ENCODE measurements at places on chromosomes 6 and 20.

GRCh38 chr6:45012687-45013086 lies 315.4 kb upstream of the RUNX2 start:
- no peak for DNase-seq

- no peak for DNase-seq
Observed at GRCh38 chr6:96917098-96917497, 7.4 kb upstream of the KLHL32 start.

DNA sequence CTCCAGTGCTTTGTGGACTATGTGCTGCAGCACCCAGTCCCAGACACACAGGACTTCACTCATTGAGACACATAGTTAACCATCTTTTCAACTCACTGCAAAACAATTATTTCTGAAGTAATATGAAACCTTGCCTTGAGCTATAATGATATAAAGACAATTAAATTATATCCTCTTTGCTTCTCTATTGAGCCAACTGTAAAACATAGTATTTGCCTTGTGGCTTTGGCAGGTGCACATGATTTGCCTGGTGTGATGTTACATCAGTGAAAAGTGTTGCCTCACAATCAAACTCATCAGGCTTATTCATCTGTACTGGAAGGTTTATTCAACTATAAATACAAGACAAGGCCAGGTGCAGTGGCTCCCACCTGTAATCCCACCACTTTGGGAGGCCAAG lies 80.6 kb downstream of the NCOA7 start:
- no peak for DNase-seq

- no peak for DNase-seq
Observed at GRCh38 chr20:62695448-62696414, 12.9 kb upstream of the NTSR1 start.

GRCh38 chr6:44072452-44072958 lies 54.7 kb downstream of the MRPL14 start:
- DNase-seq = no peak

DNA sequence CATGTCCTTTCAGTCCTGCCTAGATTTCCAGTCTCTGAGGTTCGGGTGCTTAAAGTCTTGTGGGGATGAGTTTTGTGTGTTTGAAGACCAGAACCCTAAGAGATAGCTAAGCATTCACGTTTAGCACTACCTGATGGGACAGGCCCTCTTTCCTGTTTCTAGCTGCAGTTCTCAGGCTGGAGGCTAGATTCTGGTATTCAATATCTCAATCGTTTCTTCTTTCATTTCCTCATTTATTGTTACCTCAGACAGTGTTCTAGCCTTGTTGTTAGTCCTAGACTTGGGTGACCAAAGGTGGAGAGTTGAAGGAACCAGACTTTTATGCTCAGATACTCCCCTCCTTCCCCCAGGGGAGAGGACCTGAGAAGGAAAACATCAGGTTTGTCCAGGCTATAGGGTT lies 16.8 kb downstream of the CEP250 start:
- no peak for DNase-seq

GRCh38 chr6:104031346-104031745 lies 828.4 kb downstream of the HACE1 start:
- no peak for DNase-seq

GRCh38 chr20:48143435-48144081 lies 358.3 kb upstream of the SULF2 start:
- no peak for DNase-seq

GRCh38 chr20:24417485-24417884 lies 51.9 kb upstream of the SYNDIG1 start:
- DNase-seq = no peak

GRCh38 chr6:120378582-120379220 lies 955.6 kb downstream of the TBC1D32 start:
- no peak for DNase-seq

- no peak for DNase-seq
Observed at GRCh38 chr6:160765412-160765811, 63.4 kb downstream of the PLG start.

DNA sequence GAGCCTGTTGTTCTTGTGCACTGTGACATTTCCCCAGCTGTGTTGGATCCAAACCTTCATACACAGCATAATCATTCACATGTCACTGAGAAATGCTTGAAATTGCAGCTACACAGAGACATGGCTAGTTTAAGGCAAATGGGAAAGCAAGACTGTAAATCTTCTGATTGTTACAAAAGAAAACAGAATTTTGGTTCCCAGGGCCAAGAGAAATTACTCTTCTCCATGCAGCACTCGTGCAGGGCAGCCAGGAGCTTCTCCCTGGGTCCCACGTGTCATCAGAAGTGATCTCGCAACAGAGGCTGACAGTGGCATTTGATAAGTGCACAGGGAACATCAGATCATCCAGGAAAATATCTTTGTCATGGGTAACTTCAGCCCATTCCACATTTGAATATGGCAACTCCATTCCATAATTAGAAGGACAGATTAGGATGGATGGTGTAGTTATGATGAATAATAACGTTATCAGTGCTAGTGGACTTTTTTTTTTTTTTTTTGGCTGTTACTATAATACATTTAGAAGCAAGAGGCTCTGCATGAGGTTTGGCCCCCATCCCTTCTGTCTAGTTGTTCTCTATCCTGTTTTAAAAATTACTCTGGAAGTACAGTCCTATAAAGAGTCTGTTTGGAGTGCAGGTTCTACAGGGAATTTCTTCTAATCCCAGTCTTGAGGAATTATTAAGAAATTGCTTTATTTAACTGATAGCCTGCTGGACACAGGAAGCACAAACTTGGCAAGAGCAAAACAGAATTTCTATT lies 571.0 kb upstream of the NOX3 start:
- DNase-seq = no peak

GRCh38 chr20:2907519-2907918 lies 34.2 kb downstream of the PTPRA start:
- no peak for DNase-seq

DNA sequence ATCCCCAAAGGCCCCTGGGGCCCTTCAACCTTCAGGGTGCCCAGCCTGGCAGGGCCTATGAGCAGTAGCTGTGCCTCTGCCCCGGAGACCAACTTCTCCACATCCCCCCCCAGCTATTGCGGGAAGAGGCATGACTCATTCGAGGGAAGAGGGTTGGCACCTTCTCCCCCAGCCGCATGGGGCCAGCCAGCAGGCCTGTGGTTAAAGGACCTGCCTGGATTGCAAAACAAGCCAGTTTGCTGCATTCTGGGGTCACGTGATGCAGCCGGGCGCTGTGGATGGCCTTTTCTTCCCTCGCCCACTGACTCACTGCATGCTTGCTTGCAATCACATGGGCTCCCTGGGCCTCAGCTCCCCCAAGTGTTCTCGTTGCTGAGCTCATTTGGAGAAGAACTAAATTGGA lies 182.5 kb downstream of the MAFB start:
- no peak for DNase-seq

DNA sequence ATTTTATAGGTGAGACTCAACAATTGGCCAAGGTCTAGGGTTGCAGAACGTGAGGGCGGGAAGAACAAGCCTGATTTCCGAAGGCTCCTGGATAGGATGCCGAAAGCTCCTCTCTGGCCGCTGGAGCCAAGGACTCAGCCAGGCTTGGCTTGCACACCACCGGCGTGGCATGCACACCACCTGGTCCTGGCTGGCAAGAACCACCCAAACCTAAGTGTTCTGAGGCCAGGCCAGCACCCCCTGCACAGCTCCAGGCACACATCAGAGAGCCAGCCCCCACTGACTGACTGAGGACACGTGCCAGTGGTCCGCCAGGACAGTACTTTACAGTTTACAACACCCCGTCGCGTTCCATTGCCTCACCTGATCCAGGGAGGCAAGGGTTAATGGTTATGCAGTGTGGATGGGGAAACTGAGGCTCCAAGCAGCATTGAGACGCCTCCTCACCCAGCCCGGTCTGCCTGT lies 414 bp downstream of the TGM2 start:
- no peak for DNase-seq

- DNase-seq = no peak
Observed at GRCh38 chr20:24935766-24936525, 13.1 kb upstream of the CST7 start.

DNA sequence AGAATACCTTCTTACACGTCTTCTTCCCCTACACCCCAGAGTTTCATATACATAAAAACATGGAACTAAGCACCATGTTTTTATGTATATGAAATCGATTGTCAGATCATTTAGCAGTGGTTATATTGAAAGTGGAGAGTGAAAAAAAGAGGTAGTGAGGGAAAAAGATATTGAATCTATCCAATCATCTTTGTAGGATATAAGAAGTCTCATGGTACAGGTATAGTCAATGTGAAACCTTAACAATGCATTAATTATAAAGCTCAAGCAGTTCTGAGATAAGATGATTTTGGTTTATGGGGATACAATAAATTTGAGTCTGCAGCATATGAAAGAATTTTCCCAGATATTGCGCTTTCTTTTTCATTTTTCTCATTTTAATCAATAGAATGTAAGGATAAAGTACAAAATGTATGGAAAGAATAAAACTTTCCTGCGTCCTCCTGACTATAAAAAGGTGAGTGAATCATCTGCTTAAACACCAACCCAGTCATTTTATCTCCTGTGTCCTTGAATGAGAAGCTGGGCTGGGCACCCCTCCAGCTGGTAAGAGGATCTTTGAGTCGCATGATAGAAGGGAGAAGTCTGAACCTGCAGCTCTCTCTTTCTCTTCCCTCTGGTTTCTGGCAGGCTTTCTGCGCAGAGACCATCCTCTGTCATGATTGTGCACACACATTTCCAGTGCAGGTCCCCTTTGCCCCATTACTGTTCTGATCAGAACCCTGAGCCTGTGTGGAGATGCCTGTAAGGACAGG lies 28.1 kb upstream of the AKIRIN2 start:
- no peak for DNase-seq

DNA sequence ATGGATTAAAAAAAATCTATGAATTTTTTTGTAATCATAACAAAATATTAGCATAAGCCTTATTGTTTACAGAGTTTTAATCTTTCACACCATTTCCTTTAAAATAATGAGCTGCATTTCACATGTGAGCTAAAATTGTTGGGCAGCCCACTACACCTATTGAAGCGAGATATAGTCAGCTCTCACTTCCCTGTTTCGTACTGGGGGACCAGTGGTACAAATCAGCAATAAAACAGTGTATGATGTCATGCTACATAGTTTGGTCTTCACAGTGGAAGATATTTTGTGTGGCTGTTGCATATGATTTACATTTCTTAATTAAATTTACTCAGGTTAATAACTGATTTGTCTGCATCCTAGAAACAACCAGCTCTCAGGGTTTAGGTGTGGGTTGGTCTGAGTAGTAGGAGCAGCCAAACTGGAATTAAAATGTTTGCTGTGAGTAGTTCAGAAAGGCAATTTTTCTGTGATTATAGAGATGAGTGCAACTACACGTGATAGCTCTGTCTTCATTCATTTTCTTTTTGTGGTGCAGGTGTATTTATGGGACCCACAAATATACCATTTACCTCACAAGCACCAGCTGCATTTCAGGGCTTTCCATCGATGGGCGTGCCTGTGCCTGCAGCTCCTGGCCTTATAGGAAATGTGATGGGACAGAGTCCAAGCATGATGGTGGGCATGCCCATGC lies 99.3 kb downstream of the B3GAT2 start:
- DNase-seq = no peak

DNA sequence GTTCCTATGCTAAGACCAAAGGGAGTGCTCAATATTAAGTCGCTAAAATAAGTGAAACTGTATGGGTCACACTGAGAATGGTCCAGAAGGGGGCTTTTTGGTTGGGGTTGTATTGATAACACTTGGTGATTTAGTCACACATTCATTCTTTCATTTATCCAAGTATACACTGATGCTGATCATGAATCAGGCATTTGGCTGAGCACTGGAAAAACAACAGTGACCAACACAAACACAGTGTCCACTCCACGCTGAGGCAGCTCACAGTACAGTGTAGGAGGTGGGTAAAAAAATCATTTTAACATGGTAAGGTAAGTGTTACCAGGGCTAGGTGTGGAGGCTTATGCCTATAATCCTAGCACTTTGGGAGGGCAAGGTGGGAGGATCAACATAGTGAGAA lies 9.2 kb upstream of the FAM83C start:
- DNase-seq = no peak

- DNase-seq = no peak
Observed at GRCh38 chr20:9581509-9581908, 67.1 kb downstream of the LAMP5 start.

GRCh38 chr20:39069976-39070375 lies 107.8 kb downstream of the DHX35 start:
- DNase-seq = no peak

- DNase-seq = no peak
Observed at GRCh38 chr6:43020847-43021246, 576 bp upstream of the RRP36 start.

GRCh38 chr6:155434829-155435423 lies 20.7 kb downstream of the NOX3 start:
- DNase-seq = no peak

- no peak for DNase-seq
Observed at GRCh38 chr6:37938909-37939308, 119.4 kb downstream of the ZFAND3 start.

DNA sequence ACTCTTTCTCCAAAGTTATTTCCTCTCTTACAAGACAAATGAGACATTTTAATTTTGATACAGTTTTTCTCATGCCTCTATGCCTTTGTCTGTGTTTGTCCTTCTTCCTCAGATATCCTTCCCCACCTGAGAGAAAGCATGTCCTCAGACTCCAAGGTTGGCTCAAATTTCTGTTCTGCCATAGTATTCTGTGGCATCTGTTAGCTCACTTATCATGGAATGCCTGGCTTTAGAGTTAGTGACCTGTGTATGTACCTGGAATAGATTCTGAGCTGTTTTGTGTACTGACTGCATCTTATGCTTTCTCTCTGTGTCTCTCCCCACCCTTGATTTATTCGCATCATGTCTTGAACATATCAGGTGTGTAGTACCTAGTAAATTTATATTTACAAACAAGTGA lies 90.0 kb downstream of the CENPW start:
- no peak for DNase-seq

DNA sequence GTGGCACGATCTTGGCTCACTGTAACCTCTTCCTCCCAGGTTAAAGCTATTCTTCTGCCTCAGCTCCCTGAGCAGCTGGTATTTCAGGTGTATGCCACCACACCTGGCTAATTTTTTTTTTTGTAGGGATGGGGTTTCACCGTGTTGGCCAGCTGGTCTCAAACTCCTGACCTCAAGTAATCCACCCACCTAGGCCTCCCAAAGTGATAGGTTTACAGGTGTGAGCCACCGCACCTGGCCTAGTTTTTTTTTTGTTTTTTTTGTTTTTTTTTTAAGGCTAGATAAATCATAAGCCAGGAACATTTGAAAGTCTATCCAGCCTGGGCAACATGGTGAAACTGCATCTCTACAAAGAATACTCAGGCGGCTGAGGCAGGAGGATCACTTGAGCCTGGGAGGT lies 10.9 kb downstream of the RRP36 start:
- no peak for DNase-seq

- no peak for DNase-seq
Observed at GRCh38 chr6:125637207-125637606, 112.2 kb upstream of the HEY2 start.

- no peak for DNase-seq
Observed at GRCh38 chr20:6708010-6708409, 59.5 kb upstream of the BMP2 start.

GRCh38 chr20:41116282-41116956 lies 20.9 kb upstream of the PLCG1 start:
- no peak for DNase-seq
